ENCODE measurements at places on chromosomes 6 and 20.

GRCh38 chr6:55176958-55177357 is 2.6 kb downstream of the HCRTR2 start:
- DNase-seq = no peak

- DNase-seq = no peak
Measured at GRCh38 chr20:22866812-22867341, 168.2 kb upstream of the SSTR4 start.

GRCh38 chr6:45931232-45931631 is 84.4 kb downstream of the CLIC5 start:
- no peak for DNase-seq

DNA sequence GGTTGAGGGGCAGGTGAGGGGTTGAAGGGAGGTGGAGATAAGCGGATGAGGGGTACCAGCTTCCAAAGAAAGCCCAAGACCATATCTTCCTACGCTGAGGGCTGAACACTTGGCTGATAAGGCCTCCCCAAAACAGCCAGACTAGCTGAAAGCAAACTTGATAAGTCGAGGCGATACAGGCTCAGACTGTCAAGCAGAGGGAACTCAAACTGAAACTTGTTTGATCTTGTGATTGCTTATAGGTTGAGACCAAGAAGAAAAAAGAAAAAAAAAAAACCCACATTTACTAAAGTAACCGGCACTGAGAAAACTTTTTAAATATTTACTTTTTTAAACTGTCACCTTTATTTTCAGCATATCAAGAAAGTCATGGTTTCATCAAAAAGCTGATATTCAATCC is 73.6 kb downstream of the TRERF1 start:
- no peak for DNase-seq
